ENCODE measurements at places on chromosomes 2 and 18. TPM values are rescaled to one million over a fixed set of nuclear protein-coding genes. Genes with fewer than 3 reads are reported as not detected.

Gene ABHD3
- 45.2 TPM for total RNA-seq

Gene IL1RL2
- not detected for total RNA-seq

Gene MDH1B
- total RNA-seq: 0.10 TPM

Gene ZNF804A
- total RNA-seq: not detected

Gene ABCG8
- total RNA-seq: not detected

Gene COL4A3
- not detected for total RNA-seq

Gene CD8A
- 6.5 TPM for total RNA-seq

Gene TBC1D8
- 0.67 TPM for total RNA-seq

Gene TCF4
- total RNA-seq: 1.5 TPM

Data from activated naive CD4-positive, alpha-beta T cell treated with anti-CD3 and anti-CD28 coated beads, Interleukin-2, amount 10 ng/mL, durations not matched to agents 5 hours and 36 hours (primary cell).